EL (cell line): ENCODE measurements at places on chromosomes 7 and 10.

GRCh38 chr7:131521651-131522163, 34.7 kb downstream of the PODXL start:
- no peak for DNase-seq

GRCh38 chr10:93873420-93874115, 20.2 kb upstream of the SLC35G1 start:
- DNase-seq, result peak; percentile 51

- DNase-seq, result no peak
These were observed 2.8 kb downstream of the STK32C start for GRCh38 chr10:132304756-132305509.

DNA sequence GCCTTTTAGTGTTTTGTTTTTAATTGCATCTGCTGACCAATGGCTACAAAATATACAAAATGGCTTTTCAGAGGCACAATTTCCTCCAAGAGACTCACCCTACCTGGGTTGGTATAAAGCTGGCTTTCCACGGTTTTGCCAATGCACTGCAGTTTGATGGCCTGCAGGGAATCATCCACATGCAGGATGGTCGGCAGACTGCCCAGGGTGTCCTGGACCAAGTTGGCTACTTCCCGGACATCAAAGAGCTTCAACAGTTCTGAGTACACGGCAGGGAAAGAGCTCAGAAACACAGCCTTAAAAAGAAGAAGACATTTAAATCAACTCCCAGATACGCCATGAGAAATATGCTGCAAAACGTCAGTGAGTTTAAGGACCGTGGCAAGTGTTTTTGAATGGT, 301.0 kb upstream of the IMMP2L start:
- DNase-seq, result no peak

- no peak for DNase-seq
These were observed 262.8 kb downstream of the DGKB start for GRCh38 chr7:14639801-14640200.

DNA sequence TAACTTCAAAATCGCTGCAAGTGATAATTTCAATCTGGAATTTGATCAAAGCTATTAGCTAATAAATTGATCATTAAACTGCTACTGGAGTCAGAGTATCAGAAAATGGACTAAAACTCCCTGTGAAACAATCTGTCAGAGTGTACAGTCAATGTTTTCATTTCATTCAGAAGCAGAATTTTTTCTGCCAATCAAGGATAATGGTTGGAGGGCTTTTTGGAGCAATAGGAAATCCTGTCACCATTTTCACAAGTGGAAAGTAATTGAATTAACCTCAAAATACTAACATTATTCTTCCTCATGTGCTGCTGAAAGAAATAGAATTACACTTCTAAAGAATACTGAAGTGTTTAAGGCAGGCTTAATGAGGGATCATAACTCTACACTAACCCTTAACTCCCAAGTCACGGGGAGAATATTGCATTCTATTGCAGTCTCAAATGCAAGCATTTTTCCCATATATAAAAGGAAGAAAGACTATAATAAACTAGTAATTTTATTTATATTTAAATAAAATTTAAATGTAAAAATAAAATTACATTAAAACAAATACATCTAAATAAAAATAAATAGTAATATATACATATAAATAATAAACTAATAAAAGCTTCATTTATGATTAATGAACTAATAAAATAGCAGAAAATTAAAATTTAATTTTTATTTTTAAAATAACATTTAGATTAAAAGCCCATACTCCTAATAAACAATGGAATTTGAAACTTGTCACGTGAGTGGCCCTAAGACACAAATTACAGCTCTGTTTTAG, 67.1 kb downstream of the SEMA3E start:
- no peak for DNase-seq

DNA sequence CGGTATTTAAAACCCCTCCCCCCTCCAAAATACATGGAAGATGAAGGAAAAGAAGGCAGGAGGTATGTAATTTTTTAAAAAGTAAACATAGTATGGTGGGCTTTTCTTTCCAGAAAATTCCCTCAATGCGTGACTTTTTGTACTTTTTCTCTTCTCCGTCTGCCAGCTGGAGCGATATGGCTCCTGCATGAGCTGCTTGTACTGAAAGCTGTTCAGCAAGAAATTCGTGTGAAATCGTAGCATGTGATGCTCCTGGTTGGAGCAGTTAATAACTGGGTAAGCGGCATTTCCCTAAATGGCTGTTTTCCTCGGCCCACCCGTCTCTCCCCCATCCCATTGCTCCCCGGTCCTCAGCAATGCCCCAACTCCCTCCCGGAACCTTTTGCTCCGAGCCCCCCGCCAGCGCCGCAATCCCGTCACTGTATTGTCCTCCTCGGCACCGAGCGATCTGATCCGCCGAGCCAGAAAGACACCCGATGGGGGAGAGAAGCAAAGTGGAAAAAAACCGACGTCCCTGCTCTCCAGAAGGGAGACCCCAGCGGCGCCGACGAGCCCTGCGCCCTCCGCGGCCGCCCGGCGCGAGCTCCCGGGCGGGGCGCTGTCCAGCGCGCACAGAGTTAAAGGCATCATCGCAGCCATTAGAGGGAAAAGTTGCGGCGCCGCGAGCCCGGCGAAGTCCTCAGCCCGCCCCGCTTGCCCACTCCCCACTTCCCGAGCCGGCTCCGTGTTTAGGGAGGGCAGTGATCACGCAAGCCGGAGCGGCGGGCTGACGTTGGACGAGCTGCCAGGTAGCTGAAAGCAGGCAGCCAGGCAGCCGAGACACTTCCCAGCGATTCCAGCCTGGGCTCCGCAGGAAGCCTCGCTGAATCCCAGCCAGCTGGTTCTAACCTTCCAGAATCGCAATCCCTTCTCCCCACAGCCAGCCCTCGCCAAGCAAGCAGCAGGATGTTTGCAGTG, at the start of gene VSTM2A:
Gene VSTM2A (plus strand): TSS at position 707 of the 957 bp plus-strand sequence. CDS start 356 bp downstream, outside the sequence.
- no peak for DNase-seq

- no peak for DNase-seq
These were observed 414.5 kb upstream of the COBL start for GRCh38 chr7:51731075-51731474.

- DNase-seq, result no peak
These were observed 16.1 kb downstream of the DYDC2 start for GRCh38 chr10:80372675-80373074.

DNA sequence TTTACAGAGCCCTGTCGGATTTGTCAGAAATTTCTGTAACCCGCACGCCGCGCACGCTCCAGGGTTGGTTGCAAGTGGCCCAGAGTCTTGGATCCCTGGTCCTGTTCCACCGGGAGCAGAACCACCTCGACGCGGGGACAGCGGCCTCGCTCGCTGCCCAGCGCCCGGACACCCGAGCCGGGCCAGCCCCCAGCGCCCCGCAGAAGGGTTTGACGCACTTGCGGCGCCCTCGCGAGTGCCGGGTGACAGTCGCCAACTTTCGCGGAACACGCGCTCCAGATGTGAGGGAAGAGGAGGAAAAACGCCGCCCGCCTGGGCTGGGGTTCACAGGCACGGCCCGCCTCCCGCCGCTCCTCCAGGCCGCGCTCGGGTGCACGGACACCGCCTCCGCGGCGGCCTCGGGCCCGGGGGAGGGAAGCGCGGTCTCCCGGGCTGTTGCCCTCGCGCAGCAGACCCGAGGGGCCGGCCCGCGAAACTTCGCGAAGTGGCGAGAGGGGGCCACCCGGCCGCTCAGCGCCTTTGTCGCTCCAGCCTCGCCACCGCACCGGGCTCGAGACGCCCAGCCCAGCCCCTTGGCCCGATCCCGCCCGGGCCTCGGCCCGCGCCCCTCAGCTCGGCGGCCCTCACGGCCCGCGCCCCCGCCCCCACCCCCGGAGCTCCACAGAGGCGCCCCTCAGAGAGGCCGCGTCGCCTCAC, 514 bp downstream of the RNF216 start:
- DNase-seq, result peak; percentile 43

DNA sequence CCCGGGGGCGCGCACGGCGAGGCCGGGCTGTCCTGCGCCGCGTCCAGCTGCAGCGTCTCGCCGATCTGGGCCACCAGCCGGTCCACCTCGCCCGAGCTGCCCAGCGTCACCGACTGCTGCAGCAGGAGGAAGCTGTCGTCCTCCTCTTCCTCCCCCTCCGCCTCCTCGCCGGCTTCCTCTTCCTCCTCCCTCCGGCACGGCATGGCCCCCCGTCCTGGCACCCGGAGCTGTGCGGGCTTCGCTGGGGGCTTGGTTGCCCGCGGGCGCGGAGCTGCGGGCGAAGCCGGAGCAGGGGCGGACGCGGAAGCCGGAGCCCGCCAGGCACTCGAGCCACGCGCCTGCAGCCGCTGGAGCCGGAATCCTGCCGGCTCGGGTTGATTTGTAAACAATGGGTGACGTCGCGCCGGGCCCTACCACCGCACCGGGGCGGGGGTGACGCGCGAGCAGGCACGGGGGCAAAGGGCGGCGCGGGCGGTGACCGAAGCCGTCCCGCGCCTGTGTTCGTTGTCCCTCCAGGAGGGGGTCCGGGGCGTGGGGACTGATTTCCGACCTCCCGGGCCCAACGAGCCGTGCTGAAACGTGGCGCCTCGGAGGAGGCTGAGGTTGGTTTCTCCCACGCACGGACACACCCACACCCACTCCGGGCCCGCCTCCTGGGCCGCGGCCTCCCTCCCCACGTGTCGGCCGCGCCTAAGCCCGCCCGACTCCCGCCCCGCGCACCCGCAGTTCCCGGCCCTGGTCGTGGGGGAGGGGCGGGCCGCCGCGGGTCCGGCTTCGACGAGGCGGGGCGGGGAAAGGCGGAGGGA, at the start of gene FRAT2:
Gene FRAT2 (minus strand): TSS at position 360 of the 806 bp plus-strand sequence. CDS start 157 bp downstream, at position 203.
- DNase-seq, result peak; percentile 89

GRCh38 chr10:93454736-93455135, 27.4 kb downstream of the MYOF start:
- DNase-seq, result no peak

DNA sequence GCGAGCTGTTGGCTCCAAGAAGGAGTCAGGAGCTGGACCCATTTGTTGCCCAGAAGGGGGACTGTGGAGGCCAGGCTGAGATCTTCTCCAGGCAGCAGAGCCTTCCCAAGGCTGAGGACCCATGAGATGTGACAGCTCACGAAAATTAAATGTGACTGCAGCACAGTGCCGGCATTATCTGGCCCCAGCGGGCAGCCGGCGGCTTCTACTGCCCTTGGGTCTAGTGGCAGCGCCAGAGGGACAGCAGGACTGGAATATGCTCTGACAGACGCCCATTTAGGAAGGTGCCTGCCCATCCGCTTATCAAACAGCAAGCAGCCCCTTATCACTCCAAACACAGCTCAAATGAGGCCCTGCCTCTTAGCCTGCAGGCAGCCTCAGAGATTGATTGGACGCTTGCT, 122.9 kb upstream of the LYZL2 start:
- DNase-seq, result no peak

GRCh38 chr10:132480356-132480755, 57.2 kb upstream of the INPP5A start:
- peak; percentile 27 for DNase-seq

GRCh38 chr10:66604195-66604594, 321.6 kb upstream of the LRRTM3 start:
- DNase-seq, result no peak

DNA sequence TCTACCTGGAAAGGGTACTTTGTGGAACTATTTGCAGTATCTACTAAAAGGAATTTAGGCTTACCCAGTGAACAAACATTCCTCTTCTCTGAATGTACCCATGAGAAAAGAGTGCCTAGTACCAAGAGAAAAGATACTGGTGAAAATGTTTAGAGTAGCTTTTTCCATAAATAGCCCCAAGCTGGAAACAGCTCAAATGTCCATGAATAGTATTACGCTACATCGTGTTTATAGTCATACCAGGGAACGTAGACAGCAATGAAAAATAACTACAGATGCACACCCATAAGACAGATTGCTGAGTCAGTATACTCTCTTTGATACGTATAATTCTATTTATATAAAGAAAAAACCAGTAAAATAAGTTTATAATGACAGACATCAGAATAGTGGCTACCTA, 285.9 kb downstream of the KLF6 start:
- DNase-seq, result peak; percentile 26

GRCh38 chr10:70752571-70752970, 32.6 kb downstream of the TBATA start:
- no peak for DNase-seq

- DNase-seq, result no peak
These were observed 321.9 kb downstream of the ACTR3B start for GRCh38 chr7:153081496-153081895.

DNA sequence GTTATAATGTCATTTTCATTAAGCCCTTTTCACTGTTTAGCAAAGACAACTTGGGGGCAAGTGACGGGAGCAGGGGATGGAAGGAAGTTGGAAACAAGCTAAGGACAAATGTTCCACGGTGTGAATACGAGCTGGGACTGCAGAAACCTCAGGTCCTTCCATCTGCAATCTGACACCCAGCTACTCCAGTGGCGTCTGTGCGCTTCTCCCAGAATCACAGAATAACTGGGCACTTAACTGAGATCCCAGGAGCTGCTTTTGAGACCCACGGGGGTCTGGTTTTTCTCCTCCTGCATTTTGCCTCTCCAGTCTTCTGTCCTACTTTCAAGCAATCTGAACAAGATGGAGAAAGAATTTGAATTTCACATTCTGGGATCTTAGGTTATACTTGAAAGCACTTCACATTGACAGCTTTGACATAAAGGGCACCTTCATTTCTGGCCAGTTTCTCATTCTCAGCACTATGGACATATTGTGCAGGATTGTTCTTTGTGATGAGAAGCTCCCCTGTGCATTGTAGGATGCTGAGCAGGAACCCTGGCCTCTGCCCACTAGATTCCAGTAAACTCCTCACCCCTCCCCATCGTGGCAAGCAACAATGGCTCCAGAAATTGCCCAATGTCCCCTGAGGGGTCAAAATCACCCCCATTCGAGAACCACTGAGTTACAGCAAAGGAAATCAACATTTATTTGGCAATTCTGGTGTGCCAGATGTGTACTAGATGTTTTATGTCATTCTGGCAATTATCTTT, 194.1 kb downstream of the CACNB2 start:
- DNase-seq, result no peak

GRCh38 chr7:55524558-55525310, 47.6 kb downstream of the VOPP1 start:
- DNase-seq, result no peak

DNA sequence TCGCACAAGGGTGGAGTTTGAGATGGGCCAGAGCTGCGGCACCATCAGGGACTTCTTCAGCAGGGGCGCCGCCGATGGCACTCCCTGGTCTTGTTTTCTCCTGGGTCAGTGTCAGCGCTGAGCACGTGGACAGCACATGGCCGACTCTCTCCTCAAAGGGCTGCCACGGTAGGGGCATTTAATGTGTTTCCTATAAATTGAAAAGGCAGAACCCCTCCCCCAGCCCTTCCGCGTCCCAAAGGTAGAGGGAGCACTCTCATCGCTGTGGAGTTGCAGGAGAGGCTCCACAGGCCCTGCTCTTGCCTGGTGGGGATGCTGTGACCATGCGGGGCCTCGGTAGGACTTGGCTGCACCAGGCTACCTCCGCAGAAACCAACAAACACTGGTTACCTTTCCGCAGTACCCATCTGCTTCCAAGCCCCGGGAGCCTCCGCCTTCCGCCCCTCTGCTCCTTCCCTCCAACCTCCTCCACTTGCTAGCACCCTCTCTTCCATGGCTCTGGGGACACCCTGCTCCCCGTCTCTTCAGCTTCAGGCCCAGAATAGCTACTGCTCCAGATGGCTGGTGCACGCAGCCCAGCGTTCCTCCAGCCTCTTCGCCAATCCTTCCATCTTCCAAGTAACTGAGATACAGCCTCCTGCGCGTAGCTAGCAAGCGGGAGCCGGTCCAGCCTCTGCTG, 166.3 kb upstream of the ADCY1 start:
- DNase-seq, result no peak
